ENCODE measurements at places on chromosomes 4 and X.

DNA sequence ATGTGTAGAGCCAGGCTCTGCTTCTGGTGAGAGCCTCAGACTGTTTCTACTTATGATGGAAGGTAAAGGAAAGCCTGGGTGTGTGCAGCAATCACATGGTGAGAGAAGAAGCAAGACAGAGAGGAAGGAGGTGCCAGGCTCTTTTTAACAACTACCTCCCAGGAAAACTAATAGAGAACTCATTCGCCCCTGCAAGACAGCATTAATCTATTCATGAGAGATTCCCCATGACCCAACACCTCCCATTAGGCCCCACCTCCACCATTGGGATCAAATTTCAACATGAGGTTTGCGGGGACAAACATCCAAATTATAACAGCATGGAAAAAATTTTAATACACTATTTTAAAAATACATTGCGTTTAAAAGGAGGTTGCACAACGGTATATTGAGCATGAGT is 24.7 kb upstream of the GRIA3 start:
- no peak for DNase-seq

DNA sequence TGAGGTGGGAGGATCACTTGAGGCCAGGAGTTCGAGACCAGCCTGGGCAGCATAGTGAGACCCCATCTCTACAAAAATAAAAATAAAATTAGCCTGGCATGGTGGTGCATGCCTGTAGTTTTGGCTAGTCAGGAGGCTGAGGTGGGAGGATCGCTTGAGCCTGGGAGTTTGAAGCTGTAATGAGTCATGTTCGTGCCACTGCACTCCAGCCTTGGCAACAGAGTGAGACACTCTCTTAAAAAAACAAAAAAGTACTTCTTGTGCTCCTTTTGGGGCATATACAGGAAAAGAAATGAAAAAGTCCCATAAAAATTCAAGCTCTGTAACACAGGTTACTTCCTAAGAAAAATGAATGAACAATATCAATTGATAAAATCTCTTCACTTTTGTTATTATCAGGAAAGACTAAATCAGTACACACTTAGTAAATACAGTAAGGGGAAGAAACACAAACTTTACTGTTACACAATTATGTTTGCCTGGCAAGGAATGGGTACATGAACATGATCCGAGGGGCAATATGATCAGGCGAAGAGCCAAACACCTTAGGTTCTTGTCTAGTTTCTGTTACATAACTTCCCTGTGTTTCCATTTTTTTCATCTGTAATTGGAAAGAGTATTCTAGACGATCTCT is 46.9 kb downstream of the CCDC158 start:
- no peak for DNase-seq

- DNase-seq, result no peak
Measured at GRCh38 chr4:70842761-70843435, 3.2 kb upstream of the GRSF1 start.

- DNase-seq, result no peak
Measured at GRCh38 chrX:25112156-25112555, 96.4 kb upstream of the ARX start.

DNA sequence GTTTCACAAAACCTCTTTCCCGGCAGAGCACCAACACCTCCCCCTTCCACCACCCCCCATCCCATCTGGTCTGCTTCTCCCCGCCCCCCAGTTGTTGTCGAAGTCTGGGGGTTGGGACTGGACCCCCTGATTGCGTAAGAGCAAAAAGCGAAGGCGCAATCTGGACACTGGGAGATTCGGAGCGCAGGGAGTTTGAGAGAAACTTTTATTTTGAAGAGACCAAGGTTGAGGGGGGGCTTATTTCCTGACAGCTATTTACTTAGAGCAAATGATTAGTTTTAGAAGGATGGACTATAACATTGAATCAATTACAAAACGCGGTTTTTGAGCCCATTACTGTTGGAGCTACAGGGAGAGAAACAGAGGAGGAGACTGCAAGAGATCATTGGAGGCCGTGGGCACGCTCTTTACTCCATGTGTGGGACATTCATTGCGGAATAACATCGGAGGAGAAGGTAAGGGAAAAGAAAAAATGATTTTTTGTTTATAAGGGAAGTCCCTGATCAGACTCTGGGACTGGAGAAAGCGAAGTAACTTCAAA is at the start of gene PDGFRA:
Gene PDGFRA, plus strand, starts transcription at position 333 of the 541 bp plus-strand sequence. CDS start 29,476 bp downstream, outside the sequence.
- no peak for DNase-seq

GRCh38 chr4:98625920-98626319 is 32.5 kb downstream of the TSPAN5 start:
- DNase-seq, result no peak

DNA sequence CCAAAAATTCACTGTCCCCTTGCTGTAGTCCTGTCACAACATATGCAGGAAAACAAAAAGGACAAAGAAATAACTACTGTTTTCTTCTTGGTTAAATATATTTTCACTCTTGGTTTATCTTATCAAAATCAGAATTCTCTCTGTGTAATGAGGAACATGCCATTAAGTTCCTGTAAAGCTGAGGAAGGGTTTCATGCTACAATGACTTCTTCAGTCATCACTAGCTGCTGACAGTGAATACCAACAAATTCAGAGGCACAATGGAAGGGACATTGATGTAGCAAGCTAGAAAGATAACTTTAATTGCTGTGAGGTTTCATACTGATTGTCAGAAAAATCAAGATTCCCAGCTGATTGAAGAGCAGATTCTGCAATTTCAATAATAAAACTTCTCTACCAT is 782.9 kb upstream of the HTR2C start:
- DNase-seq, result no peak

GRCh38 chrX:1137531-1137930 is 74.9 kb downstream of the CRLF2 start:
- no peak for DNase-seq

DNA sequence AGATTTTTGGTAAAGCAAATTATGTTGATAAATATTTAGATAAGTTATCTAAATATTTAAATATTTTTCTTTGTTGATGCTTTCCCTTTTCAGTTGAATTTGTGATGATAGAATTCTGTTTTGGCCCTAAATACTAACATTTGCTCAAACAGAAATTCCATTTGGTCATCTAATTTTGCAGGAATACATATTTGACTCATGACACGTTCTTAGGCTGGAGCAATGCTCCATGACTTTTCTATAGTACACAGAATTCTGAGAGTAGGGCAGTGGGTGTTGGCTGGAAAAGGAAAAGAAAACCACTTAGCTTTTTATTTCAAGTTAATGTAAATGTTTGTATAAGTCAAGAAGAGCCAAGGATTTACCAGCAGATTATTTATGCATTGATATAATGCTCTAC is 58.6 kb upstream of the GK2 start:
- DNase-seq, result no peak

- DNase-seq, result peak; percentile 18
Measured at GRCh38 chrX:100615005-100615404, 21.6 kb downstream of the TSPAN6 start.

GRCh38 chr4:2364654-2365053 is 53.8 kb downstream of the ZFYVE28 start:
- peak; percentile 25 for DNase-seq

GRCh38 chr4:103268746-103269145 is 70.6 kb upstream of the CENPE start:
- DNase-seq, result no peak

DNA sequence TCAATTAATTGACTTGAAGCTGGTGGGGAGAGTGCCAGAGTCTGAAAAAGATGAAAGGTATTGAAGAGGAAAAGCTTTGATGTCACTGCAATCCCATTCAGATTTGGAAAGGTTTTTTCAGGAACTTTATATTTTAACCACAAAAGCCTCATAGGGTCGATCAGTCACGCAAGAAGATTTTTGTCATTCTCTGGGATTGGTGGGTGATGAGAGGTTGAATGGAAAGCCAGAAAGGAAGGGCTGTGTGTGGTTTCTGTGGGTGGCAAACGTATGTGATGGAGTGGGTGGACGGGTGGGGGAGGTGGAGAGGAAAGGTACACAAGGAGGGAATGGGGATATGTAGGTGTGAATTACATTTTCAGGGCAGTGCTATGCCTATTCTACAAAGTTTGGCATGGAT is 173.8 kb upstream of the SCML1 start:
- no peak for DNase-seq

- no peak for DNase-seq
Measured at GRCh38 chr4:184861047-184861446, 35.3 kb upstream of the ACSL1 start.

DNA sequence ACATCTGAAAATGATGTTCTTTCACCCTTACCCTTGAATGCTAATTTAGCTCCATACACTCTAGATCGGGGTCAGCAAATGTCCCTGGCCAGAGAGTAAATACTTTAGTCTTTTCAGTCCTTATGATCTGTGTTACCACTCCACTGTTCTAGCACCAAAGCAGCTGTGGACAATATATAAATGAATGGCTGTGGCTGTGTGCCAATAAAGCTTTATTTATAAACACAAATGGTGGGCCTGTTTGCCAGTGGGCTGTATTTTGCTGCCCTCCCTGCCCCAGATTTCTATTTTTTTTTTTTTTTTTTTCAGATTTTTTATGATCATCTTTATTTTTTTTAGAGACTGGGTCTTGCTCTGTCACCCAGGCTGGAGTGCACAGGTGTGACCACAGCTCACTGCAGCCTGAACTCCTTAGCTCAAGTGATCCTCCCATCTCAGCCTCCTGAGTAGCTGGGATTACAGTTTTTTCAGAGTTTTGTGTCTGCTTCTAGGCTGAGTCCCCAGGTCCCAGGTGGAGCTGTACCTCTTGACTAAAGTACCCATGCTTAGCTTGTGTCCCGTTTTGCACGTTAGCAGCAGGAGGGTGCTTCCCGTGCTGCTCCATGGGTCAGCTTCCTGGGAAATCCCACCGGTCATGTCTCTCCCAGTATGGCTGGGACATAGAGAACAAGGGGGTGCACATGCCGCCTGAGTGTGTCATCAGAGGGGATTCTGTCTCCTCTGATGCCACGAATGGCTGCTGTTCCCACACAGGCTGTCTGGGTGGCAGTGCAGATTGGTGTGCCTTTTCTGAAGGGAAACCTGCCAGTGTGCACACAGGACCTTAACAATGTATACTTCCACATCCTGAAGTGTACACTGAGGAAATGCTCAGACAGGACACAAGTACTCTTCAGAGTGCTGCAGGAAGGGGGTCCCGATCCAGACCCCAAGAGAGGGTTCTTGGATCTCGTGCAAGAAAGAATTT is 16.0 kb upstream of the GRPEL1 start:
- DNase-seq, result no peak

DNA sequence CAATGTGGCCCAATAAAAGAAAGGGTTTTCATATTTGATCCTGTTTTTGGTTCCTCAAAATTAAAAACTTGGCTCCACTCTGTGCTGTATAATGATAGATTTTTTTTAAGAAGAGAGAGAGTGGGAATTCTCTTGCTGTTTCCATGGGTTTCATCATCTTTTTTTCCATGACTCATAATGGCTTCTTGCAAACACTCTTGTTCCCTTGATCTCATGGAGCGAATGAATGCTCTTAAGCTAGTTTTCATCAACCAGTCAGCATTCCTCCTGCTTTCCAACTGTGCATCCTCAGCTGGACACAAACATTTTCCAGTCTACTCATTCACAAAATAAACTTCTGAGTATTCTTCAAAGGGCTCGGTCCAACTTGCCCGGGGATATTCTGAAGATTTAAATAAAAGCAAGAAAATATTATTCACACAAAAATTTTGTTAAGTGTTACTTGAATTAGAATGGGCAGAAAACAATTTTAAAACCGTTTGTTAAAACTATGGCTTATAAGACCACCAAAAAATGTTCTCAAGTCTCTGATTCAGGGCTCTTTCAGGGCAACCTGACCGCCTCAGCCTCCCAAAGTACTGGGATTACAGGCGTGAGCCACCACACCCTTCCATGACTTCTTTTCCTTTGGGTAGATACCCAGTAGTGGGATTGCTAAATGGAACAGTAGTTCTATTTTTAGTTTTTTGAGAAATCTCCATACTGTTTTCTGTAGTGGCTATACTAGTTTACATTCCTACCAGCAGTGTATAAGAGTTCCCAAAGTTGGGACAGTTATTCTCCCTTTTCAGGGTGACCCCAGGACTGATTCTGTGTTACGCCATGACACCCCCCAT is 64.7 kb downstream of the TMEM156 start:
- DNase-seq, result peak; percentile 16

DNA sequence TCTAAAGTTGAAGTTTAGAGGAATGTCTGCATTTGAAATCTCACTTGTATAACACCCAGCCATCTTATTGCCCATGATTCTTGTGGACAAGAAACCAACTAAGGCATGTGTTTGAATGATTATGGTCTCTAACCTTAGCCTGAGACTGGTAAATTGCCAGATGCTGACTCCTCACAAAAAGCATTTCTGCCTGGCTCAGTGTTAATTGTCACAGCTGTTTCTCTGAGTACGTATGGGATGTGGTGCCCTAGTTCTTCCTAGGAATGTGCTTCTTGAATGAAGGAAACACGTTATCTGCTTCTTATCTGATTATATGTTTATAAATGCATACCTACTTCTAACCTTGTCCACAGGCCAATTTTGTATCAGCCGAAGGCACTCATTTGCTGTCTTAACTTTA is 63.1 kb upstream of the NDP start:
- peak; percentile 4 for DNase-seq

- no peak for DNase-seq
Measured at GRCh38 chr4:79431839-79432238, 23.8 kb upstream of the GK2 start.

DNA sequence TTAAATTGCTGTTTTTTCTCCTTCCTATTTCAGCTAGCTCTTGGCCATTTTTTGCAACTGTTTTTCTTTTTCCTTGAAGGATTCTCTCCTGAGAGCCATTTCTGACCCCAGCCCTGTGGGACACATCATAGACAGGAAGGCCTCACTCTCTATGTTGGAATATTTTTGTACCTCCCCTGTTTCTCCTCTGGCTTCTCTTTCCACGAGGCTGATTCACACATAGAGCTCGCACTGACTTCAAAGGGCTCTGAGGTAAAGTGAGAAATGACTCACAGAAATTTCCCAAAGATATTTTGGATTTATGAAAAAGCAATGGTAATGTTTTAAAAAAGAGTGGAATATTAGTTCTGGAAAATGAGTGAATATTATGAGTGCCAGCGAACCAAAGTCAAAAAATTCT is 181.7 kb upstream of the IGFBP7 start:
- no peak for DNase-seq

DNA sequence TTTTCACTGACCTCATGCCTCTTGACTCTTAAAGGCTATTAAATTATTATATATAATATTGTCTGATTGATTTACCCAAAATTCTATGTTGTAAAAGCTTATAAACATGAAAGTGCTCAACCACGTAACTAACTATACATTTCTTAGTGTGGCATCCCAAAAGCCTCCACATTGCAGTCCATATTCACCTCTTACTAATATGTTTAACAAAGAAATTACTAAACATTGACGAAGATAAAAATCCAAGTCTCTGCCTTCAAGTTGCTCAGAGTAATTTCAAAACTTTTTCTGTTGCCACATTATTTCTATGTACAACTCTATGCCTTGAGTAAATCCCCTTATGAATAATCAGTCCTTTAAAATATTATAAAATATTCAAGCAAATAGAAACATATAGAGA is 14.4 kb downstream of the DDIT4L start:
- DNase-seq, result no peak
